Smooth muscle cell of the brain vasculature (primary cell): ENCODE measurements at places on chromosomes 7 and 10.

GRCh38 chr7:66050990-66051448 lies 24.6 kb upstream of the ASL start:
- no peak for DNase-seq

- DNase-seq, result no peak
These were observed 39.7 kb upstream of the MKRN1 start for GRCh38 chr7:140519007-140519399.

- no peak for DNase-seq
These were observed 489.5 kb downstream of the GATA3 start for GRCh38 chr10:8544057-8544380.

DNA sequence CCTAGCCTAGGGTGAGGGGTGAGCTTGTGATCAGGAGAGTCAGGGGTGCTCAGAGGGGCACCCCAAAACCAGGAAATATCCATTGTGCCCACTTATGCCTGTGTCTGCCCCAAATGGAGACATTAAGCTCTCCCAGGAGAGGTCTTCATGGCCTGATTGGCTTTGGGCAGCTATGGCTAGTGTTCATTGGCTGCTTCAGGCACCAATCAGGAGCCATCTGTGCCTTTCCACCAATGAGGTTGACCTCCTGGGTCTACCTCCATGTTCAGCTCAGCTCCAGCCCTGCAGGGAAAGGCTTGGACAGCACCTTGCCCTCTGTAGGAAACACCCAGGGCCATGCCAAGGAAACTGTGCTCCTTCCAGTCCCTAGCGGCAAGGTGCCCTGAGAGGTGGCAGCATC lies 23.9 kb upstream of the HSPB1 start:
- DNase-seq, result no peak

DNA sequence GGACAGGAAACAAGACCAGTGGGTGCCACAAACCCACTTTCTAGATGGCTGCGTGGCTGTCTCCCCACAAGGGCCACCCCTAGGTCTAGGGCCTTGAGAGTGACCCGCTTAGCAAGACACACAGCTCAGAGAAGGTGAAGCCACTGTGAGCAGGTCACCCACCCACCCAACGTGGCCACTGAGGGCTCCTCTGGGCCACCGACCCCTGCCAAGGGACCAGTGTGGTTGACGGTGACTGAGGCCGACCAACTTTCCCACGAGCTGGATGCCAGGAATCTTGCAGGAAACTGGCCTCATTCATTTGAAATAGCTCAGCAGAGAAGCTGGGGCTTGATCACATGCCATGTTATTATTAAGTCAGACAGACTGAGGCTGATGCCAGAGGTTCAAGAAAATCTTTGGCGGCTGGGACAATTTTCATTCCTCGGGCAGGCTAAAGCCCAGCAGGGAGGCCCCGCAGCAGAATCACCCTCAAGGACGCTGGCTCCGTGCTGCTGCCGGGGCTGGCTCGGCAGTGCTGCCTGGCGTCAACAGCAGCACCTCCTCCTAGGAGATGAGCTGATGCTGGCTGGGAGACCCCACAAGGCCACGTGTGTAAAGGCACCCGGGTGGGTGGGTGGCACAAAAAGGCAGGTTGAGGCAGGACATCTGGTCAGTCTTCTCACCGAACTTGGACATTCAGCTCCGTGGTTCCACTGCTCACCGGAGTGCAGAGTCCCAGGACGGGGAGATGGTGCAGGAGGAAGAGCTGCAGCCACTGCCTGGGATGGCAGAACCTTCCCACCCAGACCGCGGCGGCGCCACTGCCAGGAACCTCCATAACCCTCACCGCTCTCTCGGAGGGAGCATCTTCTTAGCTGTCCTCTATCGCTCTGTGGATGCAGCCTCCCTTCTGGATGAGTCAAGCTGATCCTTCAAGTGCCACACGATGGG lies 57.8 kb downstream of the ZRANB1 start:
- no peak for DNase-seq

- DNase-seq, result no peak
These were observed 19.2 kb downstream of the GNA12 start for GRCh38 chr7:2824678-2825461.

- DNase-seq, result no peak
These were observed 107.3 kb downstream of the CYTH3 start for GRCh38 chr7:6165075-6165474.

DNA sequence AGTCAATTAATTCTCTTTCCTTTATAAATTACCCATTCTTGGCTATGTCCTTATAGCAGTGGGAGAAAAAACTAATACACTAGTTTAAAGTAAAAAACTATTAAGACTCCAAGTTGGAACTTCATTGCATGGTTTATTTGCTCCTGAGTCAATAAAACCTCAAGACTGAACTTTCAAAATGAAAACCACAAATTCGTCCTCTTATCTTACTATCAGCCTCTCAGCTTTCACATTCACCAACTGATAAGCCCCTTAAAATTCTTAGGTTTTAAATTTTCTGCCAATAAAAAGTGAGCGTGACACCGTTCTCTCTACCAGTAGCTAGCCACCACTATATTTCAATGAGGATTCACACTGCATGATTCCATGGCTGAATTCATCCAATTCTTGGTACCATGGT lies 346.4 kb upstream of the NPSR1 start:
- no peak for DNase-seq

- DNase-seq, result no peak
These were observed 55.4 kb downstream of the GLI3 start for GRCh38 chr7:42181566-42181965.

- no peak for DNase-seq
These were observed 98.1 kb downstream of the PTPN20 start for GRCh38 chr10:47009215-47009838.

DNA sequence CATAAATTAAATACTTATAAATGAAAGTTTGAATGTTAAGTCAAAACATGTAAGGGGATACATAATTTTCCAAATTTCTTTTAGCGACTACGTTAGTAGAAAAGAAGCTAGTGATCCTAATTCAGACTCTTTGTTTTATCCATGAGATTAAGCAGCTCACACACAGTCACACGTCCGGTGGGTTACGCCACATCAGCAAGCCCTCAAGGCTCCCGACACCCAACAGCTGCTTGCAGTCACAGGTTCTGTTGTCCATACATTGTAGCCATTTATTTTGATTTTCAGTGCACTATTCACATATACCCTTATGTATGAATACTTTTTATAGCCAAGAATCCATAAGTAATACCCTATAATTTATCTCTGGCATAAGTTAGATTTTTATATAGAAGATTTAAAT lies 39.5 kb downstream of the XRCC2 start:
- no peak for DNase-seq

- DNase-seq, result no peak
These were observed 118.0 kb upstream of the PFKP start for GRCh38 chr10:2949221-2949947.

DNA sequence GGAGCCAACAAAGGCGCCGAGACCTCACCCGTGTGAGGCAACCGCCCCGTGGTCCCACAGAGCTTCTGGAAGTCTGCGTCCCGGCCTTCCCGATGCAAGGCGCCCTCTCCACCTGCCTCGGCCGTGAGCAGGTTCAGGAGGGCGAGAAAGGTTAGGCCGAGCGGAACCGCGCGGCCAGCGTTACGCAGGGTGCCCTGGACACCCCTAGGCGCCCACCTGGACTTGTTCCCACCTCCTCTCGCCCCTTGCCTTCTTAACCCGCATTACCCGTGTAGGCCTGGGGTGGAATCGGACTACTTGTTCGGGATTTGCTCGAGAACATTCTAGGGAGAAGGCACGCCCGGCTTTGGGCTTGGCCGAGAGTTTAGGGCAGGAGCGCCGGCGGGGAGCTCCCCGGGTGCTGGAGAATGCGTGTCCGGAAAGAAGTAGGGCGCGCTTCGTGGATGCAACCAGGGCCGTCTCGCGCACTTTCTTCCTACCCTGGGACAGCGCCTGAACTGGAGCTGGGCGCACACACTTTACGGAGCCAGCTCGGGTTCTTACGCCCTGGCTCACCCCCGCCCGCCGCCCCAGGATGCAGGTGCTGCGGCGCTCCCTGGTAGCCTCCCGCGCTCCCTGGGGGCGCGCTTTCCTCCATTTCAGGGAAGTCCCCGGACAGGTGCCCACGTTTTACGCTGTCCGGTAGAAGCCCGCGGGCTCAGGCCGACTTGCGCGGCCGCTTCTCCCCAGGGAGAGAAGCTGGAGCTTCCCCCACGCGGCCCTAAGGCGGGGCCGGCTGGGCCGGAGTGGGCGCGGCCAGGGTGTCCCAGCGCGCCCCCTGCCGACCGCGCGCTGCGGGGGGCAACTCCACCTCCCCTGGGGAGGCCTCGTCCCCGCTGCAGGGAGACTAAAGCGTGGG lies 74.5 kb downstream of the INSIG1 start:
- no peak for DNase-seq

GRCh38 chr10:66927251-66927935 lies 1.6 kb downstream of the LRRTM3 start:
- DNase-seq, result no peak

DNA sequence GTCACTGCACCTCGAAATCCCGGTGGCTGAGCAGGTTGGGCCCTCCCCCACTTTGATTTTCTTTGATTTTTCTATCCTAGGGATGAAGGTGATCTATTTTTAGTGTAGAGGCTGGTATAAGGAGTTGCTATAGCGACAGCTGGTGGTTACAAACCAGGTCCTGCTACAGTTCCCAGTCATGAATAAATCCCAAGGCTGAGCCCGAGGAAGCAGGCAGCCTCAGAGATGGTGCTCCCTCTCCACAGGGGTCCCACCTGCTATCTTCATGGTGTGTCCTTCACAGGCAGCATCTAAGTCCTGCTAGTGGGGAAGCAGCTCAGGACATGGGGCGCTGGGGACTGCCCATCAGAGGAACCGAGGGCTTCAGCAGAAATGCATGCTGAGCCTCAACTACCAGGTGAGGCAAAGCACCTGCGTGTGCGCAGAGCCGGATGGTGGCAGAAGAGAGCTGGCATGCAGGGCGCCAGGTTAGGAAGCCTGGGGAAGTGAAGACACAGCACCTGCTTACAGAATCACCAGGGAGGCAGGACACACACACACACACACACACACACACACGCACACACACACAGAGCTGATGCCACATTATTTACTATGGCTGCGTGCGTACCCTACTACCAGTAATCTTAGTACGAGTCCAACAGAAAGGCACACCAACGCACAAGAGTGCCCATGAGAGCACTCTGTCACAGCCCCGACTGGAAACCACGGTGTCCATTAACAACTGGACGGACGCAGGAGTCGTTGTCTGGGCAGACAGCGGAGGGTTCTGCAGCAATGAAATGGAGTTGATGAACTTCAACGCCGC lies 150.9 kb downstream of the PRKAG2 start:
- no peak for DNase-seq

- DNase-seq, result no peak
These were observed 38.0 kb upstream of the TARP start for GRCh38 chr7:38311329-38311937.

DNA sequence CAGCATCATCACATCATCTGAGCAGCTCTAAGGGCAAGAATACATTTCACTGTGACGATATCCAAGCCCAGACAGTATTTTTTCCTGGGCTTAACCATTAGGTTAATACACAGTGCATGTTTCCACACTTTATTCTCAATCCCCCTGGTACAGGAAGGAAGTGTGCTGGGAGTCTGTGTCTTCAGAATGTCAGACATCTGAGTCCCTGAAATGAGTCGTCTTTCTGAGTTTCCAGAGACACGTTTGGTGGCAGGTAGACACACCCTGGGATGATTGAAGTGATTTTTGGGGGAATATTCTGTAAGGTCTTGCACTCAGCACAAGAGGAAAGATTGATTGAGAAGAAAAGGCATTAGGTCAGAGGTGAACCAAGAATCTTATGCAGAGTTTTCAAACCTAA lies 13.1 kb upstream of the SHH start:
- DNase-seq, result no peak

DNA sequence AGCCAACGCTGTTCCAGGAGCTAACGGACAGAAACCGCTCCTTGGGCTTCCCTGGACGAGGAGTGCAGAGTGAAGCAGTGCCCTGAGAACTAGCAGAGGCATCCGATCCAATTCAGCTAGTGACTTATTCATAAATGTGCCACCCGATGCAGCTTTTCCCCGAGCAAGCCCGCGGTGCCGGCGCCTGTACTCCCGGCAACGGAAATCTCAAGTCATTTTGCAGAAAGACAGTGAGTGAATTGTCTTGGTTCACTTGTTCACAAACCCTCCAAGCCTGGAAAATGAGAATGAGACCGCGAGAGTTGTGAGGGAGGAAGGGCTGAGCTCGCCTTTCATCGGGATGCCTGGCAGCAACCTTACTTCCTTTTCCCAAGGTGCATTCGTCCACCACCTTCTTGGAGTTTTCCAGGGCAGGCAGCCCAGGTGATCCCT lies 87.5 kb downstream of the COBL start:
- DNase-seq, result no peak

GRCh38 chr10:57716884-57717283 lies 550.8 kb downstream of the IPMK start:
- DNase-seq, result no peak

GRCh38 chr10:100826031-100826651 lies 80.8 kb downstream of the PAX2 start:
- DNase-seq, result no peak

DNA sequence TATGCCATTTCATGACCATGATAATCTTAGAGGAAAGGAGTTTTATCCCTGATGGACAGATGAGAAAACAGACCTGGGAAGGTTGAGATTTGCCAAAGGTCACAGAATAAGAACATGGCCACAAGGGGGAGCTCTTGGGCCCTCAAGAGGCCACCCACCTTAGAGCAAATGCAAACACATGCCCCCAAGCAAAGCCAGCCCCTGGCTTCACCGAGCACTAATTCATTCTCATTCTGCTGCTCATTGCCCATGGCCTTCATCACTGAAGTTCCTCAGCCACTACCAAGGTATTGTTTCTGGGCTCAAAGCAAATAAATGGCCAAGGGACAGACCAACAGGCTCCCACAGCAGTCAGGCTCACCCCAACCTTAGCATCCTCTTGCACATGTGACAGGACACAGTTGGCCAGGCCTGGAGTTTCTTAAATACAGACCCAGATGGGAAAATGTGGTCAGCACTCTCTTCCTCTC lies 44.2 kb downstream of the PDLIM1 start:
- peak; percentile 75 for DNase-seq

- no peak for DNase-seq
These were observed 44.1 kb upstream of the PARD3 start for GRCh38 chr10:34859170-34859569.

GRCh38 chr10:98289802-98290209 lies 21.8 kb upstream of the LOXL4 start:
- no peak for DNase-seq

- DNase-seq, result no peak
These were observed 246.7 kb upstream of the PTN start for GRCh38 chr7:137590071-137590755.

DNA sequence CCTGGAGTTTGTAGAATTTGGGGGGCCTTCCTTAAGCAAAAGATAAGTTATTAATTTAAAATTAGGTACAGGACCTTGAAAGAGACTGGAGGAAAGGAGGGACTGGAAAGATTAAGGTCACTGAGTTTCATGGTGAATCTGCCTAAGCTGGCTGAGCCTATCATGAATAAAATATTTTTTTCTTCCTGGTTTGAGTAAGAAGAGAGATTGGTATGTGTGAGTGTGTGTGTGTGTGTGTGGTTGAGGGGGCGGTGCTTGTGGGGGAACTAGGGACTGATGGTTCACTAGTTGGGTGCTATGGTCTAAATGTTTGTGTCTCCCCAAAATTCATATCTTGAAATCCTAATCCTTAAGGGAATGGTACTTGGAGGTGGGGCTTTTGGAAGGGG lies 142.5 kb upstream of the PRKCQ start:
- DNase-seq, result peak; percentile 1
